ENCODE measurements at places on chromosomes 2 and 18. TPM values are rescaled to one million over a fixed set of nuclear protein-coding genes. Genes with fewer than 3 reads are reported as not detected.

SLC9A4 gene
- total RNA-seq: not detected

EDAR gene
- total RNA-seq: 0.05 TPM

TTN gene
- 0.45 TPM for total RNA-seq

C2orf66 gene
- not detected for total RNA-seq

APCDD1 gene
- not detected for total RNA-seq

KIAA2012 gene
- not detected for total RNA-seq

LYG2 gene
- not detected for total RNA-seq

CCDC102B gene
- 1.5 TPM for total RNA-seq

DHRS9 gene
- total RNA-seq: 3.6 TPM

ACYP2 gene
- total RNA-seq: 4.3 TPM

ARHGAP25 gene
- 55.7 TPM for total RNA-seq

IL36B gene
- not detected for total RNA-seq

GPR35 gene
- 3.3 TPM for total RNA-seq
